NCI-H2107 (cell line): ENCODE measurements at places on chromosomes 4 and X.

DNA sequence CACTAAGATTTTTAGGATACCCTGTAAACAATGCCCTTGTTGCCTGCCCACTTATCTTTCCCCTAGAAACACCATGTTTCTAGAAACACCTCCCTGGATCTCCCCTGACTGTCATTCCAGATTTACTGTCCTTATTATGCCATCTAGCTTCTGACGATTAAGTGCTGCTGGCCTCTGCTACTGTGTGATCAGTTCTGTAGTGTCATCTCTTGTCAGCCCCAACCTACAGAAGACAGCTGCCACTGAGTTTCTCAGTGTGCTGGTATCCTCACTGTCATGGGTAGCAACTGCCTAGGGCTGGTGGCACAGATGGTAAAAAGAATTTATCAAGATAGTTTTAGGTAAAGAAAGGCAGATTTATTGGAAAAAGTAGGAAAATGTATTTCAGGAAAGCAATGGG, 68.7 kb upstream of the WWC2 start:
- DNase-seq: no peak

- DNase-seq: peak; percentile 58
Observed at GRCh38 chrX:155745792-155746191, 133.0 kb upstream of the TMLHE start.

DNA sequence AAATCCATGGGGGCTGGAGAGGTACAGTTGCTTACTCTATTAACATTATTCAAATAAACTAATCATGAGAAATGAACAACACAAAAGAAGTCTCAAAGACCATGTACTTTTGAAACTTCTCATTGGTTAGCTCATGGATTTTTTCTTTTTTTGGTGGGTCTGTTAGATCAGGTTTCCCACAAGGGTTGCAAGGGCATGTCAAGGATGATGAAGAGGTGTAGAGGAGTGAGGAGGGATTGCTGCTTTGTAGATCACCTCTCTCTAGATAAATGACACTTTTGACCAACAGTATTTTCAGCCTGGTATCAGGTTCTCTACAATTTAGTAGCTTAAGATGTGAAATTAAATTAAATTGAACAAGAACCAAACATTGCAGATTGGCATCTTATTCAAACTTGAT, 417.9 kb upstream of the AGA start:
- no peak for DNase-seq

DNA sequence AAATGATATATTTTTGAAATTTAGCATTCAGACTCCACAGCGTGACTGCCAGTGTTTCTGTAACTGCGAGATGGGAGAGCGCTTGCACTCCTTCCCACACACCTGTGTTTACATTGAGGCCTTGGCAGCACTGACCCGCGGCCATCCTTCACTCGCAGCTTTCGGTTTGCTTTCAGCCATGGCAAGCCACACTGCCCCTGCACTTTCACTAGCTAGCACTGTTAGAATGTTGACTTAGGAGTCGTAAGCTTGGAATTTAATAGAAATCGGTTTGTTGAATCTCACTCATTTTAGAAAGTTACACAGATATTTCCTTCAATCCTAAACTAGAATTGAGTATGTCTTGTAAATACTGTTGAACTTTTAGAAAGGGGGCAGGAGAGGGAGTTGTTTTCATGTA, 136.2 kb downstream of the CFAP299 start:
- DNase-seq: peak; percentile 12

DNA sequence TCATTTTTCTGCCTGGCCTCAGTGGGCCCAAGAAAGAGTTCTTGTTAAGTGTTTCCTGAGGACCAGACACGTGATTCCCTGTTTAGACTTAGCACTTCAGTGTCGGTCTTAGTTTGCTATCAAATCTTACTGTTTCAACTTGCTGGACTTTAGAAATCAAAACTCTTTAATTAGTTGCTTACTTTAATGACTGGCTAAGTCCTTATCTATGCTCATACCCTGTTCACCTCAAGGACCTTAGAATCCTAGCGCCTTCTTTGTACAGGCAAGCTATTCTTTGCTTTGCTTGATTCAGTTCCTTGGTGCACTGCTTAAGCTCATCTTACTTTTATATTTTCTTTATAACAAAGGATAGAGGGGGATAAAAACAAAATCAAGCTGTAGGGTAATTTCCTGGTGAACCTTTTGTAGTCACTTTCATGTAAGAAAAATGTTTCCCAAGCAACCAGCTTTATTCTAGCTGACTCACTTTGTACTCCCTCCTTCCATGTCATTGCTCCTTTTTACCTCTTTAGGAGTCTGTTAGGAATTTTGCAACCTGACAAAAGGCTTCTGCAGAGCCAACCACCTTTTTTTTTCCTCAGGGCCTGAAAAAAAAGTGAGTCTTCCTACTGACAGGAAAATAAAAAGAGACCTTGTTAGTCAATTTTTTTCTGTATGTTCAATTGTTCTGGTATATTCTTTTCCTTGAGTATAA, 14.7 kb downstream of the WDR44 start:
- DNase-seq: no peak

DNA sequence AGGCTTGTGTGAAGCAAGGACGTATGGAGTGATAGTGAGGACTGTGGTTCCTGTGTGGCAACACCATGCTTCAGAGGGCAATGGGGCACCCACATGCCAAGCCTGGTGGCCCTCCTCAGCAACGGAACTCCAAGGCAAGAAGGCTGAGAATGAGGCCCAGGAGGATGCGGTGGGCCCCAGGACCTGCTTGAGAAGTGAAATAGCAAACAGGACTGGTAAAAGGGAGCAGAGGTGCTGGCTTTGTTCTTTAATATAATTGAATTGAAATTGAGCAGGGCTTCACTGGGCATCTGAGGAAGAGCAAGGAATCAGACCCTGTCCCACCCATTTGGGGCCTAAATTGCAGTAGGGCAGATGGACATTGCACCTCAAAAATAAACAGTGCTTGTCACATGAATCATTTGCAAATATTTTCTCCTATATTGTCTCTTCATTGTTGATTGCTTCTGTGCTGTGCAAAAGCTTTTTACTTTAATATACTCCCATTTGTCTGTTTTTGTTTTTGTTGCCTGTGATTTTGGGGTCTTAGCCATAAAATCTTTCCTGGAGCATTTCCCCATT, 2.3 kb downstream of the TMEM187 start:
- no peak for DNase-seq

DNA sequence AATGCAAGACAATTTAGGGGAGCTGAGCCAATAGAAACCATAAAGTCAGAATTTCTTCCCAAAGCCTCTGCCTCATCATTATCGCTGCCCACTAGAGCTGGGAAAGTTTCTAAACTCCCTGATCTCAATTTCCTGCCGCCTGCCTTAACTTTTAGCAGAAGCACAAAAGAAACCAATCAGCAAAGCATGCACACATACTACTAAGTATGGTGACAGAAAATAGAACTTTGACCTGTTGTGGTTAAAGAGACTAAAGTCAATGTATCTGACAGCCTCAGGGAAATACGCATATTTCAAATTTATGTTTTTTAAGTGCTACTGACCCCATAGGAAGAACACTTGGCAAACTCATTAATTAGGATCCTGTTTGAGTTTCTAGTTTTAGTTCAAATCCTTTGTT, 10.1 kb downstream of the STK26 start:
- DNase-seq: no peak

GRCh38 chrX:39360101-39360500, 558.8 kb downstream of the MID1IP1 start:
- DNase-seq: no peak

DNA sequence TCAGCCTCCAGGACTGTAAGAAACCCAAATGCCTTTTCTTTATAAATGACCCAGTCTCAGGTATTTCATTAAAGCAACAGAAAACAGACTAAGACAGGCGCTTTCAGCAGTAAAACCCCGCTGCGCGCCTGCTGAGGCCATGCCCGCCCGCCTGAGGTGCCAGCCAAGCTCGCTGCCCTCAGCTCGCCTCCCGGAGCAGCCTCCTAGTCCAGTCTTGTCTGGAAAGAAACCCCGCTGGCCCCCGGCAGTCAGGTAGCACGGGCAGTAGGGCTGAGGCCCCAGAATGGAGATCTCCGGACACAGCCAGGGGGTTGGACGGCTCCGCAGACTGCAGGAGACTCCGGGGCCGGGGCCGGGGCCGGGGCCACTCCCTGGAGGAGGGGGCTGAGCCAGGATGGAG, 31.7 kb downstream of the ZFYVE28 start:
- no peak for DNase-seq

DNA sequence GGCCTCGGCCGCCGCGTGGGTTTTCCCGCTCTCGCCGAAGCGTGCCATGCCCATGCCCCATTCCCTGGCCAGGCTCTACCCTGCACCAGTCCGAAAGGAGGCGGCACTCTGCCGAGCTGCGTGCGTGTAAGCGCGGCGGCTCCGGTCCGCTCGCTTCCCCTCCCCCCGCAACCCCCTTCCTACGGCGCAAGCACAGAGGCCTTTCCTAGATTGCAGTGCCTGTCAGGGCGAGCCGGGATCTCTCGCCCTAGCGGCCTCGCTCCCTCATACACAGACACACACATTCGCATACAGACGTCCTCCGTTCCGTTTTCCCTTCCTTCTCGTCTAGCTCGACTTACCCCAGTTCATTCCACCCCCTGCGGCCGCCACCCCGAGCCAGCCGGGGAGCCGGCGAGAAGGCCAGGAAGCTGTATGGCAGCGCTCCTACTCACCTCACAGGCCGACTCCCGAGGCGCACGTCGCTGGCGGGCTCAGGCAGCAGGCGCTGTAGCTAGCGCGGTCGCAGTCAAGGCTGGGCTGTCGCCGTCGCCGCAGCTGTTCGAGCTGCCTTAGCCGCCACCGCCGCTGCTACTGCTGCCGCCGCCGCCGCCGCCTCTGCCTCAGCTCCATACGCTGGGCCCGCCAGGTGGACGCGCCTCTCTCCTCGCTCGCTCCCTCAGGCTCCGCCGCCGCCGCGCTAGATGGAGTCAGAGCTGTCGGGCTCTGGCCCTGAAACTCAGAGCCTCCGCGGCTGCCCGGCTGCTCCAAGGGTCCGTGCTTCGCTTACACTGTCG, 615 bp downstream of the NEXMIF start:
- DNase-seq: no peak

- peak; percentile 95 for DNase-seq
Observed at GRCh38 chrX:149540131-149540620, 636 bp upstream of the EOLA1 start.

DNA sequence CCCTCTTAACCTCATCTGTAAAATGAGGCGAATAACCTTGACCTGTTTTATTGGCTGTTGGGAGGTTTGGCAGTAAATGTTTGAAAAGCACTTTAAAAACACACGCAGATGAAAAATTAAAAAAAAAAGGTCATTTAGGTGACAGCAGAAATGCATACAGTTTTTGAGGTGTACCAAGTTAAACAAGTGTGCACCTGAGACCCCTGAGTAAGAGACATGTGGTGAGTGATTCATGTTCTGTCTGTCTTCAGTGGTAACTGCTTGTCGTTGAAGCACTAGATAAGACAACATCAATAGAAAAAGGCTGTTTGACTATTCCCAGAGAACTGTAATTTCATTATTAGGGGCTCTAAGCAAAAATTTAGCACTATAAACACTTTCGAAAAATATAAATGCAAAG, 608.4 kb upstream of the PITX2 start:
- DNase-seq: no peak

DNA sequence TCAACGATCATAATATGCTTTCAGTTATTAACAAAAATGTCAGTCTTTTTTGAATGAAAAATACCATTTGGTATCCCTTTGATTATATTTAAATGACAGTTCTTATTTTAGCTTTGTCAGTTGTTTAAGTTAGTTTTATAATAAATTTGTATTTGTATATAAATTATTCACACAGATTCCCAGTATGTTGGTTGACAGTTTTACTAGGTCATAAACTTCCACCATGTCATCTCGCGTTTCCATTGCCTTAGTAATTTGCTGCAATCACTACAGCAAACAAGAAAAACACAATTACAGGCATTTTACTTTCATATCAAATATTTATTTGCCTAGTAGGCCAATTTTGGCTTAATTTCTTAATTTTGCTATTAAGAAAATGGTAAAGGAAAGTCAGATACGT, 109.6 kb upstream of the ANK2 start:
- no peak for DNase-seq

DNA sequence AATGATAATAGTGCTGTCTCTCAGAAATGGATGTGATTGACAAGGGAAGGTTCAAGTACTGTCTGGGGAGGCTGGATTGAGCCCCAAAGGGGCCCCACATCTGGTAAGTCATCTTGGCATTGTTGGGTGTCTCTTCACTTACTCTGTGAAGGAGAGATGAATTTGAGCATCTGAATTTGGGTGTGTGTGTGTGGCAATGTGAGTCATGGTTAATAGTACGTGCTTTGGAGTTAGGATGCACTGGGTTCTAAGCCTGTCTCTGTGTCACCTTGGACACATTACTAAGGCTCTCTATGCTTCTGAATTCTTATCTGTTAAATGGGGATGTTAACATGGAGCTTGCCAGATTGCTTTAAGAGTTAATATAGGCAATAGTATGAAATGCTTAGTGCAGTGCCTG, 80.4 kb downstream of the FRAS1 start:
- DNase-seq: no peak

DNA sequence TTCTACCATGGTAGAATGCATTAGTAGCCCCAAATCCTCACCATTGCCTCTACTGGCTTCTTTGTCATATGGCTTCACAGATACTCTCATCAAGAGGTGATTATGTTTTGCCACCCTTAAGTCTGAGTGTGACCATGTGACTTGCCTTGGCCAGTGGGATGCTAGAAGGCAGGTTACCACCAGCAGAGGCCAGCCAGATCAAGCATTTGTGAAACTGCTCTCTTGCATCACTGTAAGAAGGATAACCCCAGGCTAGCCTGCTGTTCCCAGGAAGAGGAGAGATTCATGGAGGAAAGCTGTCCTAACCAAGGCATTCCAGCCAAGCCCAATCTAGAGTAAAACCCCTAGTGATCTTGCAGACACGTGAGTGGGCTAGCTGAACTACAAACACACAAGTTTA, 46.8 kb downstream of the USP46 start:
- DNase-seq: no peak

DNA sequence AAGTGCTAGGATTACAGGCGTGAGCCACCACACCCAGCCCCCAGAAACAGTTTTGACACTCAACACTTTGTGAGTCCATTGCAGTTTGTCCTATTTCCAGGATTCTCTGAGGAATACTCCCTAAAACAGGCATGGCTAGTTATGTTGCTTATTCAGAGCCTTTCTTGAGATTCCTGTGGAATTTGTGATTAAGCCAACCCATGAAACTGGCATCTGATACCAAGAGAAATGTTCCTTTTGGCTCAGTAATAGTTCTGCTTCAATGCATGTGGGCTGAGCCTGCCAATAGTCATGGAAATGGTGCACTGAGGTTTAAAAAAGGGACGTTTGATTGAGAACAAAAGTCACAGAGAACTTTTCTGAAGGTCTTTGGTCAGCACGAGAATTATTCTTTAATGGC, 241.7 kb downstream of the PPP1R2C start:
- DNase-seq: no peak

- no peak for DNase-seq
Observed at GRCh38 chrX:27439771-27440170, 23.4 kb downstream of the PPP4R3C start.

GRCh38 chr4:82650868-82651267, 89.1 kb upstream of the TMEM150C start:
- DNase-seq: no peak

DNA sequence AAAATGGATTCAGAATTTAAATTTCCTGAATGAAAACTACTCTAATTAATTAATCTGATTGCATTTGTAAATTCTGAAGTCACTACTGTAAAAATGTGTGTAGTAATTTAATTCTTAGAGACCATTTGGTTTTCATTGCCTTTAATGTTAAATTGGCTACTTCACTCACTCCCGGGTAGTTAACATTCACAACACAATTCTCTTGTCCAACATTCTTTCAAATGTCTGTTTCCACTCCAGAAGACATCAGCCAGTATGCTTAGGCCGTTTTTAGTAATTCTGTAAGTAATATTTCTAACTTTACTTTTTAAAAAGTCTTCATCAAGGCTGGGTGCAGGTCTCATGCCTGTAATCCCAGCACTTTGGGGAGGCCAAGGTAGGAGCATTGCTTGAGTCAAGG, 21.3 kb upstream of the USP46 start:
- no peak for DNase-seq
